ENCODE measurements at places on chromosomes 16 and 17. TPM values are rescaled to one million over a fixed set of nuclear protein-coding genes. Genes with fewer than 3 reads are reported as not detected.

The ANKFN1 gene
- not detected for total RNA-seq

The C16orf74 gene
- total RNA-seq, result 17.7 TPM

The PLCG2 gene
- 3.3 TPM for total RNA-seq

The KRTAP2-3 gene
- not detected for total RNA-seq

The SOST gene
- total RNA-seq, result 0.03 TPM

The MAPT gene
- 1.8 TPM for total RNA-seq

The DCTN5 gene
- total RNA-seq, result 67.7 TPM

The DNAAF8 gene
- 1.4 TPM for total RNA-seq

The TUBB3 gene
- total RNA-seq, result 265 TPM

The PROCA1 gene
- total RNA-seq, result 1.3 TPM

The TPSG1 gene
- total RNA-seq, result 0.16 TPM

The MATCAP1 gene
- total RNA-seq, result 6.1 TPM

The SOCS7 gene
- 14.9 TPM for total RNA-seq

The KCNAB3 gene
- total RNA-seq, result 2.9 TPM

The TEPSIN gene
- 28.7 TPM for total RNA-seq

The NOD2 gene
- total RNA-seq, result 0.02 TPM

The ITGAD gene
- total RNA-seq, result not detected

The AATF gene
- 102 TPM for total RNA-seq

The KCNJ2 gene
- 0.08 TPM for total RNA-seq

The COX4I1 gene
- total RNA-seq, result 803 TPM

The TBC1D3 gene
- total RNA-seq, result not detected

The ZACN gene
- total RNA-seq, result 0.17 TPM

The KRT20 gene
- total RNA-seq, result 0.25 TPM

The TMC8 gene
- 0.22 TPM for total RNA-seq

The ZNF597 gene
- 1.0 TPM for total RNA-seq

The PITPNM3 gene
- 2.3 TPM for total RNA-seq

The CA7 gene
- not detected for total RNA-seq

The ADGRG1 gene
- 148 TPM for total RNA-seq

The CDH11 gene
- 0.61 TPM for total RNA-seq

The KRTAP9-2 gene
- total RNA-seq, result not detected

The CD300E gene
- total RNA-seq, result not detected

The FBXW10 gene
- 1.1 TPM for total RNA-seq

The TBC1D3K gene
- not detected for total RNA-seq

The ACD gene
- 36.5 TPM for total RNA-seq

The KRTAP1-5 gene
- not detected for total RNA-seq

The CCDC78 gene
- 3.4 TPM for total RNA-seq

The ABCA9 gene
- total RNA-seq, result not detected

The HS3ST3B1 gene
- 1.0 TPM for total RNA-seq

The KCNJ18 gene
- total RNA-seq, result 0.07 TPM

The PTX4 gene
- total RNA-seq, result 0.03 TPM

The MGAT5B gene
- 20.3 TPM for total RNA-seq

The GRAPL gene
- 0.22 TPM for total RNA-seq

The DNASE1L2 gene
- total RNA-seq, result 1.3 TPM

The VASN gene
- total RNA-seq, result 3.3 TPM

The RGS11 gene
- total RNA-seq, result 4.4 TPM
